ENCODE measurements at places on chromosomes 3 and 15. TPM values are rescaled to one million over a fixed set of nuclear protein-coding genes. Genes with fewer than 3 reads are reported as not detected.

- no peak for DNase-seq
Measured at GRCh38 chr15:26738996-26739395, 33.9 kb downstream of the GABRB3 start.

DNA sequence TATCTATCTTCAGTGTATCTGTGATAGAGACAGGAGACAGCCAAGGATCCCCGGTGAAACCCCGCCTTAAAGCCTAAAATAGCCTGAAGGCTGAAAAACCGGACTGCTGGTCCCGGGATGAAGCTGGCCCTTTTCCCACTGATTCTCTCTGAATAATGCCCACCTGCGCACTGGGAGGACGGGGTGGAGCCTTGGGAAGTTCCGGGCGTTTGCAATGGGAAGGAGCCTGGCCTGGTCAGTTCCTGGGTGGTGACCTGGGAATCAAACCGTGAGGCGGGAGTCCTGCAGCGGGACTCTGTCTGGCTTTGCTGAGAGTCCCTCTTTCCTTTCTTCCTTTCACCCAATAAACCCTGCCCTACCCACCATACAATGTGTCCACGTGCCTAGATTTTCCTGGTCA lies 157.9 kb downstream of the C3orf38 start:
- DNase-seq = no peak

Gene TIGIT
- total RNA-seq = not detected

Gene CMTM6
- 74.1 TPM for total RNA-seq

- no peak for DNase-seq
Measured at GRCh38 chr15:50143255-50143860, 24.3 kb upstream of the ATP8B4 start.

DNA sequence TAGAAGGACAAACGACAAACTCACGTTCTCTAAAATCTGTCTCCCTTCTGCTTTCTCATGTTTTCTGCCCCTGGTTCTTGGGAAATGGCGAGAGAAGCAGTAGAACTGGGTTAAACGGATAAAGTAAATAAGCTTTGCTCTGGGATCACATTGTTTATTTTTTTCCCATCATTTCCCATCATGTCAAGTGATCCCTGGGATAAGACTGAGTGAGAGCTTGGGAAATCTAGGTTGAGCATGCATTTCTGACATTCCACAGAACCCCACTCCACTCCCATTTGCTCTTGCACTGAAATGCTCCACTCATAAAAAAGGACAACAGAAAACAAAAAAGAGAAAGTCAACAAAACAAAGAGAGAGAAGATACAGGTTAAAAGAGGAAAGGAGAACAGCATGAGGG lies 69.1 kb downstream of the SEMA6D start:
- DNase-seq = peak; percentile 29

DNA sequence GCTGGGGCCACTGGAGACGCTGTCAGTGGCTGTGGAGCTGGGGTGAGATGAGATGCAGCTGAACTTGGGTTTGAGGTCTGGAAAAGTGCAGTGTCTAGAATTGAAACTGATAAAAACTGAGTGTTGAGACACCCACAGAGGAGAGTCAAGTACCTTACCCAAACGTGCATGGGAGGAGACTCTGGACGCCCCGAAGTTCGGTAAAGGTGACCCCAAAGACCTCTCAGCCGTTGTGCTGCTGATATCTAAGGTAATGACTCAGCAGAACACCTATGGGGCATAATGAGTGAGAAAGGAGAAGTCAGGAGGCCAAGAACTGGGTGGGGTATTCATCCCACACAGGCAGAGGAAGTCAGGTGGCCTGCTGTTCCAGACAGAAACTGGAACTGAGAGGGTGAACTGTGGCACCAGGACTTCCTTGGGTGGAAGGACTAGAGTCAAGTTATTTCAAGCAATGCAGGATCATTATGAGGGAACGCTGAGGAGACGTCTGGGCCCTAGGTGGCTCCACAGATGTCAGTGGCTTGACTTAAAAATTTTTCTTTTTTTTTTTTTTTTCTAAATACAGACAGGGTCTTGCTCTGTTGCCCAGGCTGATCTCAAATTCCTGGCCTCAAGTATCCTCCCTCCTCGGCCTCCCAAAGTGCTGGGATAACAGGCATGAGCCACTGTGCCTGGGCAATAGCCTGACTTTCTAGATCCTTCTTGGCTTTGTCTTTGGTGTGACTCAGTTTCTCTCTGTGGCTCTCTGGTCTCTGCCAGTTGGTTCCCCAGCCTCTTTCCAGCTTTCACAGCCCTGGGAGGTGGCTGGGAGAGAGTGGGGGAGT lies 67.6 kb upstream of the GCNT3 start:
- no peak for DNase-seq

- DNase-seq = no peak
Measured at GRCh38 chr3:72199530-72199929, 414.6 kb upstream of the PROK2 start.

Gene CFAP20DC
- total RNA-seq = 3.8 TPM

Gene NR1I2
- under 0.01 TPM for total RNA-seq

DNA sequence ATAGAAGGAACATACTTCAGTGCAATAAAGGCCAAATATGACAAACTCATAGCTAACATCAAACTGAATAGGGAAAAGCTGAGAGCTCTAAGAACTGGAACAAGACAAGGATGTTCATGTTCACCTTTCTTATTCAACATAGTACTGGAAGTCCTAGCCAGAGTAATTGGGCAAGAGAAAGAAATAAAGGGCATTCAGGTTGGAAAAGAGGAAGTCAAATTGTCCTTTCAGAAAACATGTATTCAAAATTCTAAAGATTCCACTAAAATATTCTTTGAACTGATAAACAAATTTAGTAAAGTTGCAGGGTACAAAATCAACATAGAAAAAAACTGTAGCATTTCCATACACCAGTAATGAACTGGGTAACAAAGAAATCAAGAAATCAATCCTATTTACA lies 12.2 kb upstream of the ZNF197 start:
- no peak for DNase-seq

DNA sequence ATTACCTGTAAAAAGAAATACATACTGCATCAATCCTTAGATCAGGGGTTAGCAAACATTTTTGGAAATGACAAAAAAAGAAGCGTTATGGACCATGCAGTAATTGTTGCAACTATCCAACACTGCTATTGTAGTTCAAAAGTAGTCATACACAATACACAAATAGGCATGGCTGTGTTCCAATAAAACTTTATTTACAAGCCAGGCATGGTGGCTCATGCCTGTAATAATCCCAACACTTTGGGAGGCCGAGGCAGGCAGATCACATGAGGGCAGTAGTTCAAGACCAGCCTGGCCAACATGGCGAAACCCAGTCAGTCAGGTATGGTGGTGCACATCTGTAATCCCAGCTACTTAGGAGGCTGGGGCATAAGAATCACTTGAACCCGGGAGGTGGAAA lies 124.8 kb downstream of the DLG1 start:
- no peak for DNase-seq

Gene PARP15
- total RNA-seq = 0.26 TPM

- no peak for DNase-seq
Measured at GRCh38 chr3:154684021-154684420, 254.0 kb upstream of the GPR149 start.

DNA sequence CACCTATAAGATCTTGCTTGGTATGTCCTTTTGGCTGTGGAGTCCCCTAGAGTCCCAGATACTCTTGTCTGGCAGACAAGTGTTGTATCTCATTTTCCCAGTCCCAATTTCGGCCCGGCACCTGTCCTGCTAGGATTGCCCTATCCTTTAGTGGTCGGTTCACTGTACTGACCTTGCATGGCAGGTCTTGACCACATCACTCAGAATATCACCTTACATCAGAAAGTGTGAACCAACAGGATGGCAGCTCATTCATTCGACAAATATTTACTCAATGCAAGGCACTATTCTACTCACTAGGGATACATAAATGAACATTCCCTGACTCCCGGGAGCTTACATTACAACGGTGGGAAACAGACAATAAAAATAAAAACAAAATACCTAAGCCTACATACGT lies 5.7 kb upstream of the CCDC80 start:
- no peak for DNase-seq

DNA sequence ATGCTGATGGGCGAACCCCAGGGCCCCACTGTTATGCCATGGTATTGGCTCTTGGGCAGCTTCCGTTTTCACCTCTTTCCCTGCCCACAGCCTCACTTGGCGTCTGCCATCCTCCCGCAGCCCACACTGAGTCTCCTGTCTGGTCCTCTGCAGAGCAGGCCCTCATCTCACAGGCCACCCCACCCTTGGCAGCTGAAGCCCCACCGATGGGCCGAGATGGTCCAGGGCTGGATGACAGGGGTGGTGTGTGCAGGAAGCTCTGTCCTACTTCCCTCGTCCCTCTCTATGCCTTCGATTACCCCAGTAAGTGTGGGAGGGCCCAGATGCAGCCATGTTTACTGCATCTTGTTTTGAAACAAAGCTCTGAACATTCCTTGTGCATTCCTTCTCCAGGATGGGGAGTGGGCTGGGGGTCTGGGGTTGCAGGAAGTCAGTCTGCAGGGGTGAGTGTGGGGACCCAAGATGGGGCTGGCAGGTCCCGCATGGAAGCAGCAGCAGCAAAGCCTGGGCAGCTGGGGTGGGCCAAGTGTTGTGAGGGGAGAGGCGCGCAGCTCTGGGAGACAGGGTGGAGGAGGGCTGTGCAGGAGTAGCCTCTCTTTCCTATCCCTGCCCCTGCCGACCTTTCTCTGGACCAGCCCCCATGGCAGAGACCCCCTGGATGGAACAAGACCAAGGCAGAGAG lies 20.9 kb downstream of the TBC1D21 start:
- no peak for DNase-seq

DNA sequence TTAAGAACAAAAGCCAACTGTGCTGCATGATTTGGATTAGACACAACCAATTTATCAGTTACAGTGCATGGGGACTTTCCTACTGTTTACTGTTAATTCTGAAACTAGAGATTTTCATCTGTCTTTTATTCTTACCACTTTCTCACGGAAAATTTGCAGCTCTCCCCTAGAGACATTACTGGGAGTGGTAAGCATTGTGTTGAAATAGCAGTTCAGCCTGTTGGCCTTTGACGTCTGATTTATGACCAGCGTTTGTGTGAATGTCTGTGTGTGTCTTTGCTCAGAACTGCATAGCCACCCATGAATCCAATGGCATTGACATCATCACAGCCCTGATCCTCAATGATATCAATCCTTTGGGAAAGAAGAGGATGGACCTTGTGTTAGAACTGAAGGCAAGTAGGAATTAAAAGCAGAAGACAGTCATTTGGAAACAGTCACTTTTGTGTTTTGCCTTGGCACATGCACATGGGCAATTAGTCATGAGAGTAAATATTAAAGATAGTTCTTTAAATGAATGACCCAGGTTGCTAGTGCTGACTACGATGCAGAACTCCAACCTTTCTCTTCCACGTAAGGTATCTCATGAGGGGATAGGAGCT lies 202.2 kb upstream of the BHLHE40 start:
- DNase-seq = no peak

DNA sequence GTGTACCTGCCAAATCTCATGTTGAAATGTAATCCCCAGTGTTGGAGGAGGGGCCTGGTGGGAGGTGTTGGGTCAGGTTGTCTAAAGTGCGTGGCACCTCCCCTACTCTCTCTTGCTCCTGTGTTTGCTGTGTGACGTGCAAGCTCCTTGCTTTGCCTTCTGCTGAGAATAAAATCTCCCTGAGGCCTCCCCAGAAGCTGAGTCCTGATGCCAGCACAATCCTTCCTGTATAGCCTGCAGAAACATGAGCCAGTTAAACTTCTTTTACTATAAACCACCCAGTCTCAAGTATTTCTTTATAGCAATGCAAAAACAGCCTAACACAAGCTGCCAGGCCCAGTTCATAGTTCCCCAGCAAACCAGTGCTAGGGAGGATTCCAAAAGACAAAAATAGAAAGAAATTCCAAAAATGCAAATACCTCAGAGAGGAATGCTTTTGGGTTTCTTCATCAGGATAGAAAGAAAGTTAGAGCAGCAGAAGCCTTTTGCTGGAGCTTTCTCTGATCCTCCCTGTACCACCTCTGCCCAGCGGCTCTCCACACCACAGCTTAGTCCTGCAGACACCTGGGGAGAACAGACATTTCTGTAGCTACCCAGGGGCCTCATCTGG lies 25.9 kb upstream of the CDV3 start:
- DNase-seq = peak; percentile 42

DNA sequence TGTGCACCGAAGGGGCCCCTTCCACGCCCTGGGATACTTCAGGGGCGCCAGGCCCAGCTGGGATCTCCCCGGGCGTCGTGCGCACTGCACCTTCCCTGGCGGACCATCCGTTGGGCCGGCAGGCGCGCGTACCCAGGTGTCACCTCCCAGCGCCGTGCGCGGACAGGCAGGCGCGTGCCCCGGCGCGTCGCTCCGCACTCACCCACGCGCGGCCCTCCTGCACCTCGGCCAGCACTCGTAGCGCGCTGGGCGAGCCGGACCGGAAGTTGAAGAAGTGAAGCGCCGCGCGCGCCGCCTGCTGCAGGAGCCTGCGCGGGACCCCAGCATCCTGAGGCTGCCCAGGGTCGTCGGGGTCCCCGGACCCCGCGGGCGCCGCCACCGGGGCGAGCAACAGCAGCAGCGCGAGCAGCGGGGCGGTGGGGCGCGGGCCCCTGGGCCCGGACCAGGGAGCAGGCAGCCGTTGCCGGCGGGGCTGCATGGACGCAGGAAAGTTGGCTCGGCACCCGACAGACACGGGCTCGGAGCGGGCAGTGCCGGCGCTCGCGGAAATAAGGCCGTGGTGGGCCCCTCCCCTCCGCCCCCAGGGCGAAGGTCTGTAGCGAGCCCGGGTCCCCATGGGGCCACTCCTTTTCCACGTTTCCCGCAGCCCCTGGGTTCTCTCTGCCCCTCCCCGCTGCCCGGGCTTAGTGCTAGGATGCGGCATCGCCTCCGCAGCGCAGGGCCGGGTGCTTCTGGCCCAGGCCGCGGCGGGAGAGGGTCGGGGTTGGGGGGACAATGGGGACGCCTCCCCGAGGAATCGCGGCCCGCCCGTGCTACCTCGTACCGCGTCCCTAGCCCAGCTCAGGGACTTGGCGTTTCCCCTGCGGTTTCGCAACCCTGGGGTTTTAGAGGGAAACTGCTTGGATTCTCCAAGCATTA lies at the start of gene RARRES1:
Gene RARRES1 (minus strand): TSS at position 520 of the 918 bp plus-strand sequence. CDS start 42 bp downstream, at position 478.
- peak; percentile 74 for DNase-seq

DNA sequence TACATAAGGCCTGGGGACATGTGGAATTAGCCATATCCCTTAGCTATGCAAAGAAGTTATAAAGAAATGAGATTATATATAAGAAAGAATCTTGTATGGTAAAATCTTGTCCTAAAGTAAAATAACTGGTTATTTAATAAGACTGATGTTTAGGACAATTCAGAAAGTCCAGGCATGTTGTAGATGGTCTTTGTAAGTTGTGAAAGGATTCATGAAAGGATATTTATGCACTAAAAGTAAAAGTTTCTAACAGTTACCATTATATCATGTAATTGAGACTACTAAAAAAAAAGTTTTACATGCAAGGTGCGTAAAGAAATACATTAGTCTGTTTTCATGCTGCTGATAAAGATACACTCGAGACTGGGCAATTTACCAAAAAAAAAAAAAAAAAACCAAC lies 146.3 kb downstream of the FMN1 start:
- no peak for DNase-seq

Measured in fibroblast of lung (primary cell).